Amniotic stem cell (primary cell): ENCODE measurements at places on chromosomes 7 and 10.
A peak's percentile ranks its signal among the peaks of the same experiment; 100 is the strongest.

DNA sequence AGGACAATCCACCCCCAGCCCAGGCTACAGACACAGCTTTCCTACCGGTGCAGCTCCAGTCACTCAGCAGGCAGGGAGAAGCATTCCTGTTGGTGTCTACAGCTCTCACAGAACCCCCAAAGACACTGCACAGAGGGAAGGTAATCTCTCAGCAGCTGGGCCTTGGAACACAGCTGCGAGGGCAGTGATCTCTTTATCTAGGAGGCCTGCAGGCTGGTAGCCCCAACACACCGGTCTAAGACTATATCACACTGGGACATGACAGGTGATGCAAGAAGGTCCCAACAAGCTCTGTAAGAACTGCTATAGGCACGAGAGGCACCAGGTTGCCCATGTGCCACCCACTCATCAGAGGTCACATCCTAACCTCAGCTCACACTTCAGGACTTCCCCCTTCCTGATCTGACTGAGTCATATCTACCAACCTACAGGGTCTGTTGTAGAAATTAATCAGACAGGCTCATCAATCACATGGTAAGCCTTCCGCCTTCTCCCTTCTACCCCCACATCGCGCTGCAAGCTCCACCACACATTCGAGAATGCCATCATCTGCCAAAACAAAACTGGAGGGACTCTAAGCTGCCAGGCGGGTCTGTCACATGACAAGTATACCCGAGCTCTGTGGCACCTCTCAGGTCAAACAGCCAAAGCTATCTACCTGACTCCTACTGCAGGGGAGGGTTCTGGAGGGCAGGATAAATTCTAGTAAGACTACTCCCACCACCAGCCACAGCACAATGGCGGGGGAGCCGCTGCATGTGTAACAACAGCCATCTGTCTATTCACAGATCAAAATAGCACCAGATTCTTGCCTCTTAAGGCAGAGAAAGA lies 26.1 kb downstream of the FAM53B start:
- no peak for DNase-seq

- DNase-seq: no peak
These were observed 88.1 kb upstream of the KCND2 start for GRCh38 chr7:120184866-120185265.

DNA sequence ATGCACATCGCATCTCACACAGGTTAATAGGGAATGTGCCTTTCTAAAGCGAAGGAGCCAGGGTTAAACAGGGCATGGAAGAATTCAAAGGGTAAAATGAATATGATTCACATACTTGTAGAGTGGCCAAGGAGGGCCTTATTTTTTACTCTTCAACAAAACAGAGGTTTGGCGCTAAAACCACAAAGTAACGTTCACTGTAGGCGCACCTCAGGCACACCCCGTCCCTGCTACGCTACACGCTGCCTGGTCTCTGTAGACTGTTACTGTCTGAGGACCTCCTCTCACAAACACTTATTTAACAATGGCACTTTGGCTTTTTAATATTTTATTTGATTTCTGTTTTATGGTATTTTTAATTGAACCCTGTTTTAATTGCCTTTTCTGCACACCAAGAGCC lies 462.1 kb upstream of the GALNT17 start:
- DNase-seq: no peak

GRCh38 chr7:149788300-149788851 lies 15.0 kb upstream of the ZNF467 start:
- DNase-seq: no peak

DNA sequence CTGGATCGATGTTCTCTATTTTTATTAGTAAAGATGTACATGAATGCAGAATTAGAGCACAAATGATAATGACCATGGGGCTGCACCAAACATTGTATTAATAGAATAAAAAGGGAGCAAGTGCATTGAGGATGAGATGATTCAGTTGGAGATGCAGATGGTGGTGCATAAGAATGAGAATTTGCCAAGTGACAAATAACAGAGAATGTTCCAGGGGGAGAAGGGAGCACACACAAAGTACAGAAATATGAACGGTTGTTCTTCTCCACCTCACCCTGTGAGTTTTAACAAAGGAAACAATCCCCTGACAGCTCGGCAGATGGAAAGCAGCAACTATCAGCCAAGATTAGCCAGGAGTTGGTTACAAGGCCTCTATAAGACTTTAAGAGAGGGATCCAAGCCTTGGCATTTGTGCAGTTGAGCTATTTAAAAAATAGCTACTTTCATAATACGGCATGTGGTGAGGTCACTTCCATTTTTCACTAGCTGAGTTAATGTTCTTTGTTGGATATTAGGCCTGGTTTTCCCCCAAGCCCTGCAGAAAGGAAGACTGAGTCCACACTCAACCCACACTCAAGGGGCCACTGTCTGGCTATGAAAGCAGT lies 462.5 kb downstream of the TNS3 start:
- no peak for DNase-seq

- DNase-seq: no peak
These were observed 36.2 kb upstream of the PITRM1 start for GRCh38 chr10:3208481-3209406.

GRCh38 chr7:2517026-2517425 lies 2.5 kb upstream of the LFNG start:
- peak; percentile 83 for DNase-seq

DNA sequence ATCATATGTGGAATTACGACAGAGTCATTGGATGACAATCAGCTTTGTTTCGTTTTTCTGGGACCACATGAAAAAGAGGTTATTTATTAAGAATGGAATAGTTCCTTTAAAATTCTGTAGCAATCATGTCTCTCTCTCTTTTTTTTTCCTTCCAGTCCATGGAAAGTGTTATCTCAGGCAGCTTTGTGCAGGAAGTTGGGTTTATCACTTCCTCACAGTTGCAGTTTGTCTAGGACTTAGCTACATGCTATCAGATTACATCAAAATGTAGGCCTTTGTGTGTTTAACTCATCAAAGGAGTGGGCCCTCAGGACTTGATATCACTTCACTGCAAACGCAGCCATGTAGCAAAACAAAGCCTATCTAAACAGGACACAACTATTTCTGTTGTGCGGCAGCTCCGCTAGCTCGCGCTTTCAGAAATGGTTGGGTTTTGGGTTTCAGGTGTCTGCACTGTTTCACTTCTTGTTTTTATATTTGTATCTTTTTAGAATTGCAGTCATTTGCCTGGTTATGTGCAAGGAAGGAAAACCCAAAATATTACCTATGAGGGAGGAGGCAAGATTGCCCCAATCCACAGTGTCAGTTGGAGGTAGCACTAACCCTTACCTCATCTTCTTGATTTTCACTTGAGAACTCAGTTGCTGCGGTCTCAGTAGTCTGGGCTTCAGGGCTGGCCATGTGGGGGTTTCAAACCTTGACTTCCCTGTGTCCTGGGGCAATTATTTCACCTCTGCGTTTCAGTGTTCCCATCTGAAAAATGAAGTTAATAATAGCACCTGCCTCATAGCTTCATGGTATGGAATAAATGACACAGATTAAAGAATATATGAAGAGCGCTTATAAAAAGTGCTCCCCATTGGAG lies 66.7 kb downstream of the HHEX start:
- no peak for DNase-seq

DNA sequence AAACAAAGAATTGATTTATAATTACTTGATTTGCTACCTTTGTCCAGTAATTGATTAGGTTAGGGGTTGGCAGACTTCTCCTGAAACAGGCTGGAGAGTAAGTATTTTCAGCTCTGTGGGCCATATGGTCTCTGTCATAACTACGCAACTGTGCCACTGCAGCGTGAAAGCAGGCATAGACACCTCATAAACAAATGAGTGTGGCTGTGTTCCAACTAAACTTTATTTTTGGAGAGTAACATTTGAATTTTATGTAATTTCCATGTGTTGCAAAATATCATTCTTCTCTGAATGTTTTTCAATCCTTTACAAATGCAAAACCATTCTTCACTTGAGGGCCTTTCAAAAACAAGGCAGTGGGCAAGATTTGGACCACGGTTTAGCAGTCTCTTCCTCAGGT lies 76.9 kb downstream of the GALNT17 start:
- no peak for DNase-seq

DNA sequence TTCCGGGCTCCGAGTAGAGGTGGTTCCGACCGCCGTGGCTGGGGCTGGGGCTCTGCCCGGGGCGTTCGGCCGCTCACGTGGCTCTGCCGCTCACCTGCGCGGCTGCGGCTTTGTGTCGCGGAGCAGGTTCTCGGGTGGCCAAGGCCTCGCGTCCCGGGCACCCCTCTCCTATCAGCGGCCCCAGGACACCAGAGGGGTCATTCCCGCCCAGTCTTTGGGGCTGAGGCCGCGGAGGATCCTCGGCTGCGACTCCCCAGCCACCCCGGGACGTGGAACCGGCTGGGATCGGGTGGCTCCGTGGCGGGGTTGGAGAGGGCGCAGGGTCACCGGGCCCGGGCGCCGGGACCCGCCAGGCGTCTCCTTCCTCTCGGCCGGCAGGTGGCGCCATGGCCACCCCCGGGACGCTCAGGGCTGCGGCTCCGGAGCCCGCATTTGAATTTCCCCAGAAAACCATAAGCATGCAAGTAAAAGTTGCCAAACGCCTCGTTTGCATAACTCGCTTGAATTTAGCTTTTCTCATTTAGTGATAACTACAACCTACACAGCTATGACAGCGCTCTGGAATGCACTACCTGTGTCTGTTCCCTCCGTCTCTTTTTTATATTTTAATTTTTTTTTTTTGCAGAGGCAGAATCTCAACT lies 1.2 kb downstream of the COL26A1 start:
- DNase-seq: no peak

DNA sequence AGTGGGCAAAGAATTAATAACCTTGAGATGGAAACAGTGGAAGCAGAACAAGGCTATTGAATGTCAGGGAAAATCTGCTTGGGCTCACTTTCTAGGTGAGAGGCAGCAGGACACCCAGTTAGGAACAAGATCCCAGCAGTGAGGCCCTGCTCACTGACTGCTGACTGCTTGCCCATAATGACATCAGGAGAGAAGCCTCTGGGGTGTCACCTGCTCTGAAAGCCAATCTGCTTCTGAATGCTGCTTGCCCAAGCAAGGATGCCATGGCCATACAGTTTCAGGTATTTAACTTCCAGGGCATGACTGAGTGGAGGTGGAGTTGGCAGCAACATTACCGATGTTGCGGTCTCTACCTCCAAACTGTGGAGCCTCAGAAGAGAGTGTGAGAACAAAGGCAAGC lies 11.7 kb upstream of the WAPL start:
- DNase-seq: no peak

DNA sequence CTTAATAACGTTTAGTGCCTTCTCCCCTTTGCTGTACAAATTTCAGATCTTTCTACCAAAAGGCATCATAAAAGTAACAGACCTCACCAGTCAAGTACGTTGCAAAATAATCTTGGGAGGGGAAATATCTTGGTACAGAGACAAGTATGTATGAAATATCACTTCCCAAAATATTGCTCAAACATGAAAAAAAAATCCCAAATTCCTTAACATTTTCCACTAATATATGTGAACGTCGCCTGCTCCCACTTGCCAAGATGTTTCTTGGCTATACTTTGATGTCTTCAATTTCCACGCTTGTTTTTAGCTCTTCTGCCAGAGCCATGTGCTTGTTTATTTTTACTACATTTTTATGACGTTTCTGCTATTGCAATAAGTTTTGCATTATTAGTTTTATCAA lies 223.5 kb downstream of the PLXNA4 start:
- DNase-seq: no peak
